ENCODE measurements at places on chromosomes 3 and 15.
A peak's percentile ranks its signal among the peaks of the same experiment; 100 is the strongest.

- no peak for DNase-seq
Observed at GRCh38 chr15:76286271-76286879, 24.9 kb downstream of the ETFA start.

GRCh38 chr3:124518350-124518749 is 211.9 kb upstream of the UMPS start:
- no peak for DNase-seq

GRCh38 chr15:100929641-100930042 is 10.5 kb downstream of the LRRK1 start:
- no peak for DNase-seq

GRCh38 chr15:51799282-51800252 is 29.9 kb upstream of the TMOD3 start:
- DNase-seq, result peak; percentile 51

GRCh38 chr3:25962255-25962654 is 172.4 kb downstream of the OXSM start:
- DNase-seq, result no peak

- peak; percentile 6 for DNase-seq
Observed at GRCh38 chr15:58307313-58307961, 124.4 kb upstream of the LIPC start.

DNA sequence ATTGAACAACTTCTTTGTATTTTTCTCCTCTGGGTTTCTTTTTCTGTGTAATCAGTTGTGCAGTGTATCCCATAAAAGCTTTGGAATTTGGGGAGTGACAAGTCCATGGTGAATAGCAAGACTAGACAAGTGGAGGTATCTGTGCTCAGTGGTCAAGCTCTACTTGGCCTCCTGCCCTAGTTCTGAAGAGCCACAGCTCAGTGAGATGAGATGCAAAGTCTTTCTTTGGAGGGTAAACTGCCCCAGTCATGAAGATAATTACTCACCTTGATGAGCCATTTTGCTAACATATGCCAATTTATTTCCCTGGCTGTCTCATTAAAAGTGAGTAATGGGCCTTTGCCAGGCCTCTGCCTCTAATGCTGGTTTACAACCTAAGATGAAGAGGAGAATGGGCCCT is 271.2 kb upstream of the TRIM42 start:
- DNase-seq, result no peak

- DNase-seq, result no peak
Observed at GRCh38 chr15:86541540-86541939, 461.9 kb downstream of the AGBL1 start.

DNA sequence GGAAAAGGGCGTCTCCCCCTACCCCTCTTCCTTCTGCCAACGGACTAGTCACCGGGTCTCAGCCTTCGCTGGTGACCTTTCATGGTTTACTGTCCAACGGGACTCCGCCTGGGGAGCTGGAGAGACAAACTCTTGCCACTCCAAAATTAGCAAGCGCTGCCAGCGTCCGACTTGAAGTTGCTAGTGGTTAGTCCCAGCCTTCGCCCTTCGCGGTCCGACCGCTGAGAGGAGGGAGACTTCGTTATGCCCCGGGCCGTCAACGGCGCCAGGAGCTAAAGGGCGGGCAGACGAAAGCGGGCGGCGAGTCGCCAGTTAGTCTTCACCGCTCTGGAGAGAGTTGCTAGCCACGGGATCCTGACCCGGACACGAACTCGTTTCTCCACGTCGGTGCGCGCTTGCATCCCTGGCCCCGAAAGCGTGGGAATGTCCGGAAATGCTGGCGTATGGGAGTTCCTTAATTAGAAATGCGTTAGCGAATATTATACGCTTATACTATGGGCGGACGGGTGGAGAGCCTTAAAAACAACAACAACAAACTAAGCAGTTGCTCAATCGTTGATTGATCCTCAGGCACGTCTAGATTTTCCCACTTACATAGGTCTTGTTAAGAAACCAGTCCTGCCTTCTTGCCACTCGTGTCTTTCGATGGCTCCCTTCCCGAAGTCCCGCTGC is 716 bp downstream of the SMC4 start:
- DNase-seq, result peak; percentile 15

GRCh38 chr3:183883291-183884096 is 1.2 kb downstream of the PARL start:
- no peak for DNase-seq

DNA sequence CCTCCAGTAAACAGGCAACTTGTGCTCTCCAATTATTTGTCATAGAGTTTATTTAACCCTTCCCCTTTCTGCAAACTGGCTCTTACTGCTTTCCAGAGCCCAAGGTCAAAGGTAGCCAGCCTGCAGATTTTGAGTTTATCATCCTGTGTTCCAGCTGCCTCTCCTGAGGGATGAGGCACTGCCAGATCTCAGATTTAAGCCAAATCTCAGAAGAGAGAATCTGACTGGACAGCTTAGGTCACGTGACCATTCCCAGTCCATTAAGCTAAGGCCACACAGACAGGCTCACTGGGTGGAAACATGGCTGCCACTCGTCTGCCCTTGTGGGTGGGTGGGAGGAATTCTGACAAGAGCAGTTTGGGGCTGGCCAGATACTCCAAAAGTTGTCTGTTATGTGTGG is 8.6 kb upstream of the SIAH2 start:
- no peak for DNase-seq

- no peak for DNase-seq
Observed at GRCh38 chr3:71701251-71701762, 23.9 kb downstream of the EIF4E3 start.

- no peak for DNase-seq
Observed at GRCh38 chr3:38454178-38454883, 641 bp downstream of the ACVR2B start.

- no peak for DNase-seq
Observed at GRCh38 chr15:56699743-56700142, 33.6 kb downstream of the ZNF280D start.

DNA sequence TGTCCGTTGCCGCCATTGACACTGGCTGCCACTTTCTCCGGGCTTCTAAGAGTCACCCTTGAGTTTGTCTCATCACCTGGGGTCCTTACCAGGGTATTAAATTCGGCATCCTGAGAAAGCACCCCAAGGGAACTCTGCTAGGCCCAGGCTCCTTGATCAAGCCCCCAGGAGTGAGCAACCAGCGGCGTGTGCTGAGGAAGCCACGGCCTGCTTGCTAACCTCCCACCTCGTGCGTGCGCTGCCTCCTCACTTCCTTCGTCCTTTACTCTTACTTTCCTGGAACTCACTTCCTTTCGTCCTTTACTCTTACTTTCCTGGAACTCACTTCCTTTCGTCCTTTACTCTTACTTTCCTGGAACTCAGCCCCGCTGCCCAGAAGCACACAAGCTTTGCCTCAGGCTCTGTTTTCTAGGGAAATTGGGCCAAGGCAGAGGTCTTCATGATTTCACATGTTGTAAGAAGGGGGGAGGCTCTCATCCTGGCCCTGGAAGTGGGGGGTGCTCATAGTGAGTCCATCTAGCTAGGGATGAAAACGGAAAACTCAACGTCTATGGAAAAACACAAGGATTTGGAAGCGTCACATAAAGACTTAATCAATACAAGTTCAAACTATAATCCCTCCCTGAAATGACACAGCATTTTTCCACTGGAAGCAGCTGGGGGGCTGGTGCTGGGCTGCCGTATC is 36.7 kb upstream of the BDH1 start:
- no peak for DNase-seq

GRCh38 chr15:74523982-74524381 is 17.0 kb upstream of the ARID3B start:
- DNase-seq, result no peak

DNA sequence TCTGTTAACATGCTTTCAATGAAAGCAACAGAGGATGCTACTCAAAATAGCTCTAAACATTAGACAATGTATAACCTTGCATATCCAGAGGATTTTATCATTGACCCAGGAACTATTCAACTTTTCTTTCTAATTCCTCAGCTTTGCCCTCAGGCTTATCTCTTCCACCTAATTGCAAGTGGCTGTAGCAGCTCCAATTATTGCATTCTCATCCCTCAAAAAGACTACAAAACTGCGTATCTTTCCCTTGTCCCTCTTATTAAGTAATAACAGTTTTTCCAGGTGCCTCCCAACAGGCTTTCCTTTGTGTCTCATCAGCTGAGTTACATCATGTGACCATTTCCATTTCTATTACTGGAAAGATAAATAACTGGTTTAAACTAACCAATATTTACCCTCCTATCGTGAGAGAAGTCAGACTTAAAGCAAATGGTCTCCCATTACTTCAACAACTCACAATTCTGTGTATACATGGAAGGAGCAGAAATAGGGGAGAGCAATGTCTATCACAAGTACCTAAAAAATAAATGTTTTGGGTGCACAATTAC is 78.0 kb upstream of the MBNL1 start:
- DNase-seq, result no peak

DNA sequence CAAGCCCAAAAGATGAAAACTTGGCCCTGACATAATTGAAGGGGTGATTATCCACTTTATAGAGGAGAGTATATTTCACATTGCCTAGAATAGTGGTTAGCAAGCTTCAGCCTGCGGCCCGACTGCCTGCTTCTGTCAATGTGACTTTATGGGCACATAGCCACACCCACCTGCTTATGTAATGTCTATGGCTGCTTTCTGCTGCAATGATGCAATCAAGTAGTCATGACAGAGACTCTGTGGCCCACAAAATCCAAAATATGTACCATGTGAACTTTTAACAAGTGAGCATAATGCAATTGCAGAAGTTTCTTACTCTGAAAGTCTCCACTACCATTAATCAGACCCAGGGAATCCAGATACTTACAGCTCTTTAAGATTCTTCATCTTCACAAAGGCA is 103.1 kb downstream of the LRIG1 start:
- DNase-seq, result no peak
